ENCODE measurements at places on chromosomes 7 and 10.

GRCh38 chr10:23886355-23886754 is 322.6 kb upstream of the KIAA1217 start:
- no peak for DNase-seq

DNA sequence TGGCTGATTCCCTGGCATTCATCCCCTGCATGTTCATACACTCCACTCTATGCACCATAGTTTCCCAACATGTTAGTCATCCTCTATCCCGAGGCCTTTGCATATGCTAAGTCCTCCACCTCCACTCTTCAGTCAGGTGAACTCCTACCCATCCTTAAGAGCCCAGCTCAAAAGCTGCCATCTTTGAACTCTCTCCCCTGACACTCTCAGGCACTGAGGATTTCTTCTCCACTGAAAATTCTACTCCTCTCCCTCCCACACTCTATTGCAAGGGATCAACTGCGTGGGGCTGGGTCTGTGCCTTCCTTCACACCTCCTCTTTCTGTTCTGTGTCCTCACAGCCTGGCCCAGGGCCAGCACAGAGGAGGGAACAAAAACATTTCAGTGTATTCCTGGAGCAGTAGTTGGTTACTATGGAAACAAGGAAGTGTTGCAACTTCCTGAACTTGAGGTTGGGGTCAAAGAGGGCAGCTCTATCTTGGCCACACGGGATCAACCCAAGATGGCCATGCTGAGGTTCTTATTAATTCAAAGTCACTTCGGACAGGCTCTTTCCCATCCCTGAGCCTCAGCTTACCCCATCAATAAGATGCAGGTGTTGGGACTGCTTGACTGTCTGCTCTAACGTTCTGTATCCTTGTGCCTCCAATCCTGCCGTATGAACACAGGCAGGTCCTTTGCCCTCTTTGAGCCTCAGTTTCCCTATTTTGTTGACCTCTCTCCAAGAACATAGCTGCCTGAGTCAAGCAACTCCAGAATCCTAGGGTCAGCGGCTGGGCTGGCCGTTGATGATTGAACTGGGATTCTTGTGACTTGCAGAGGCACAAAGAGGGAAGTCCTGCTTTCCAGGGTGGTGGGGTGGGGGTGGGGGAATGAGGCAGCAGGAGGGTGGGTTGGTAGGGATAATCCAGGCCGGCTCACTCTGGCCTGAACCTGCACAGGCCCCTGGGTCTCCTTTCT is 15.5 kb downstream of the ZMIZ1 start:
- peak; percentile 92 for DNase-seq

GRCh38 chr7:71021131-71021530 is 110.8 kb upstream of the GALNT17 start:
- DNase-seq = no peak

DNA sequence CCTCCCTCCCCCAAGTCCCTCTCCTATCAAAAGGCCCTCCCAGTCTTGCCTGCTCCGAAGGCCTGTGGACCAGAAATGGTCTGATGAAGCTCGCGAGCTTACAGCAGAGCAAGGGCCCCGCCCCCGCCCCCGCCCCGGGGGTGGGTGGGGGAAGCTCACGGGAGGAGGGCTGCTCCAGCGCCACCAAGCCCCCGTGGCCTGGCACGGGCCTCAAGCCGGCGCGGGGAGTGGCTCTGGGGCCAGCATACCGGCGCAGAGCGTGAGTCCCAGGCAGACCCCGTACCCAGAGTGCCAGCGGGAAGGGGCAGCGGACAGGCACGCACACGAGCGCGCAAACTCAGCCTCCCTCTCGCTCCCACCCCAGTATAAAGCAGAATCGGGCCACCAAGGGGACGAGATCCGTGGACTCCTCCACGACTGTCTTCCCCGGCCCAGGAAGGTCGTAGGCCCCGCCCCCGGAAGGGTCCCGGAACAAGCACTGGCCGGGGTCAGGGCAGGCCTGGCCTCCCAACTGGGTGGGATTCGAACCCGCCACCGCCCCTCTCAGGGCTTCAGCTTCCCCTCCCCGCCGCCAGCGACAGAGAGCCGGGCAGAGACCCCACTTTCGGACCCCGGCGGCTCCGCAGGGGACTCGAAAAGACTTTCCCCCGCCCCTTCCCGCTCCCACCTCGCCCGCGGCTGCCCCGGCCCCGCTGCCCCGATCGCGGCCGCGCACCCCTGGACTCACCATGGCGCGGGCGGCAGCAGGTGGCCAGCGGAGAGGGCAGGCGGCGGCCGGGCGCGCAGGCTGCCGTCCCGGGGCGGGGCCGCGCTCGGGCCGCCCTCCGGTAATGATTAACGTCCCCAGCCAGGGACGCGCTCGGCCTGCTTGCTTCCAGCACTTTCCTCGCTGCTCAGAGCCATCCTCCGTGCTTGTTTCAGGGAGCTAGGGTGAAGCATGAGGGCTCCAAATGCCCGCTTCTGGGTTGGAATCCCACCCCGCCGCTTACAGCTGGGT is at the start of gene PCBD1:
TSS of gene PCBD1 (minus strand) at position 762 of the 997 bp plus-strand sequence. CDS start at position 730, 32 bp downstream.
- DNase-seq = peak; percentile 77

- DNase-seq = no peak
These were observed 120.2 kb downstream of the CACNB2 start for GRCh38 chr10:18260310-18260922.

GRCh38 chr7:69625238-69625637 is 27.0 kb downstream of the AUTS2 start:
- no peak for DNase-seq

GRCh38 chr10:4557469-4557868 is 268.5 kb upstream of the AKR1E2 start:
- no peak for DNase-seq

- no peak for DNase-seq
These were observed 171.8 kb upstream of the POM121L12 start for GRCh38 chr7:52863652-52864051.

DNA sequence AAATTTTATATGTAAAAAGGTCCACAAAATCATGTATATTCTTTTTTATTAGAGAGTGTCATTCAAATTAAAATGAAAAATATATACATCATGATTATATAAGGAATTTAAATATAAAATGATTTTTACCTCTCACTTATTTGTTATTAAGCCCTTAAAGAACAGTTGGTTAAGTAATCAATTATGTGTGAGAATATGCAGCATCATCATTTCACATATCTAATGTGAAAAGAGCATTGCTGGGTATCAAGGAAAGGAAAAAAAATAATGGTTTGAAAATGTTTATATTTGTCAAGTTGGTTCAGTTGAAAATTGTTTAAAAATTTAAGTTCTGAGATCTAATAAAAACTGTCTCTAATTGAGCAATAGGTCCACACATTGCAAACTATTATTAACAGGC is 363.6 kb upstream of the GRM3 start:
- no peak for DNase-seq

- no peak for DNase-seq
These were observed 42.9 kb upstream of the GTF2IRD1 start for GRCh38 chr7:74410772-74411171.

- no peak for DNase-seq
These were observed 43.7 kb downstream of the ELFN1 start for GRCh38 chr7:1713502-1714484.

DNA sequence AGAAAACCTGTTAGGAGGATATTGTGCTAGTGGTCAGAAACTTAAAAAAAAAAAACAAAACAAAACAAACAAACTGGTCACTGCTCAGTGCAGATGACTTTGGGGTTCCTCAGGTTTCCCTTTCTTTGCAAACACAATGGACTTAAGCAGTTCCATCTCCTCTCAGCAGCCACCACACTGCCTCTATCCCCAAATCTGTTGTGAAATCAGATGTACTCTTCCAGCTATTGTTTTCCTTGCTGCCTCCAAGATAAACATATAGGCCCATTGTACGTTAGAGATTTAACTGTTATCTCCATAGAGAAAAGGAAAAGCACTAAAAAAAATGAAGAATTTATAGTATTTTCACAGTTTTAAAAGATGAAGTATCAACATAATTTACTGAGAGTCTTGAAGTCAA is 147.1 kb downstream of the MPP7 start:
- DNase-seq = no peak

DNA sequence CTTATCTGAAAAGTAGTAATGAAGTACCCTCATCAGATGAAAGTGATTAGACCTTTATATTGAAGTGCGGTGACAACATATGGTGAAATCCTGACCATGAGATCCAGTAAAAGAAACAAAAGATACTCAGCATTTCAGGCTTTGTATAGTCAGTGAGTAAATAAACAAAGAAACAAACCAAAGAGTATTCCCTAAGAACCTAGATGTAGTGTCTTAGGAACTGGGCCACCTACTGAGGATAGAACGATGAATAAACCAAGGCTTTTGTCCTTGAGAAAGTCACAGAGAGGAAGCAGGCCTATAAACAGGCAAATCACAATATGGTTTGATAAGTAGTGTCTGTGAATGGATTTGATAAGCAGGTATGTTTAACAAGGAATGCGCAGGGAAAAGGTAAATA is 46.2 kb downstream of the ZNF277 start:
- no peak for DNase-seq

GRCh38 chr10:17007418-17007770 is 122.2 kb downstream of the CUBN start:
- DNase-seq = no peak

DNA sequence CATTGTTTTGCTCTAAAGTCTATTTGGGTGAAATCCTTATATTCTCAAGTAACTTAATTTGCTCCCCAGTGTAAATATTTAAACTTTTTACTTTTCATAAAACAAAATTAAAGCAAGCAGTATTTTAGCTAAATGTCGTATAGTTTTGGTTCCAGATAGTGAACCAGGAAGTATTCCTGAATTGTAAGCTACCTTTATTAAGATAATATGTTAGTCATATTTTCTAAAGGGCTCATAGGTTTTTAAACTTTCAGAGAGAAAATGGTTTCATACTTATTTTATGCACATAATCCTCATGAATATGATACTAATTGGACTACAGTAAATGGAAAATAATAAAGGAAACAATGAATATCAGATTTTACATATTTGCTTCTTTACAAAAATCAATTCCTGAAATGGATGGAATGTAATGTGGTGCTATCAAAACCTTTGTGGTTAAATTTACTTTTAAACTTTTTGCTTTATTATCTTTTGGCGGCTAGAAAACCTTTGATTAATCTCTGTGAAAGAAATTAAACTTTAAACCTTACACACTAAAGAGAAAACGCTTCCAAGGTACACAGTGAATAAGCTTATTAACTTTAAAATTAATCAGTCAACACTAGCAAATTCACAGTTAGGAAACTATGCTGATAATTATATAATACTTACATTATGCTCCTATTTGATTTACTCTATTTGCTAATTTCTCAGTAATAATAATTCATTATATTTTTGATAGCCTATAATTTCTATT is 76.6 kb upstream of the RHOBTB1 start:
- DNase-seq = no peak

- DNase-seq = no peak
These were observed 340.3 kb downstream of the CXCL12 start for GRCh38 chr10:44044549-44044948.

DNA sequence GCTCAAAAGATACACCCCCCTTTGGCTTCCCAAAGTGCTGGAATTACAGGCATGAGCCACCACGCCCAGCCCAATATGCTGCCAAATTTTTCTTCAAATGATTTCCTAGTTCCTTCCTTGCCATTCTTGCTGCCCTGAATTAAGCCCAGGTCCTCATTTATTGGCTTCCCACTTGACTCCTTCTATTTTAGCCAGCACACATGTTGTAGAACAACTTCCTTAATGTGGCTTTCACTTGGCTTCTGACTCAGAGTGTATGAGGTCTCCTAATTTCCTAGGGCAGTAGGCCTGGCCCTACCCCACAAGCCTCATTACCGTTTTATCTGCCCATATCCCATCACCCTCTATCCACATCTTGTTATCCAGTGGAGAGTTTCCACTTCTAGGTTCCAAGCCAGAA is 21.8 kb upstream of the HIPK2 start:
- DNase-seq = no peak

DNA sequence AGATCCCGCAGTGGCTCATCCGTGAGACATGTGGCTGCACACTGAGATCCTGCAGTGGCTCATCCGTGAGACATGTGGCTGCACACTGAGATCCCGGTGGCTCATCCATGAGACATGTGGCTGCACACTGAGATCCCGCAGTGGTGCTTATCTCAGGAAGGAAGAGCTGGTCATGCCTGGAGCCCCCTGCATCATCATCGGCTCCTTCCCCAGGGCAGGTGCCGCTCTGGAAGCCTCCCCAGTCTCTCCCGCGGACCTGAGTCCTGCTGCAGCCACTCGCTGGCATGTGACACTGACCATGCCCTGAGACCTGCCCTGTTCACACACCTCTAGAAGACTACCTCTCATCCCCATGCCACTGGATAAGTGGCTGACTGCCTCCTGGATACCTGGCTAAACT is 181.3 kb downstream of the PTPRN2 start:
- DNase-seq = no peak

GRCh38 chr10:11181978-11182377 is 164.3 kb downstream of the CELF2 start:
- no peak for DNase-seq

DNA sequence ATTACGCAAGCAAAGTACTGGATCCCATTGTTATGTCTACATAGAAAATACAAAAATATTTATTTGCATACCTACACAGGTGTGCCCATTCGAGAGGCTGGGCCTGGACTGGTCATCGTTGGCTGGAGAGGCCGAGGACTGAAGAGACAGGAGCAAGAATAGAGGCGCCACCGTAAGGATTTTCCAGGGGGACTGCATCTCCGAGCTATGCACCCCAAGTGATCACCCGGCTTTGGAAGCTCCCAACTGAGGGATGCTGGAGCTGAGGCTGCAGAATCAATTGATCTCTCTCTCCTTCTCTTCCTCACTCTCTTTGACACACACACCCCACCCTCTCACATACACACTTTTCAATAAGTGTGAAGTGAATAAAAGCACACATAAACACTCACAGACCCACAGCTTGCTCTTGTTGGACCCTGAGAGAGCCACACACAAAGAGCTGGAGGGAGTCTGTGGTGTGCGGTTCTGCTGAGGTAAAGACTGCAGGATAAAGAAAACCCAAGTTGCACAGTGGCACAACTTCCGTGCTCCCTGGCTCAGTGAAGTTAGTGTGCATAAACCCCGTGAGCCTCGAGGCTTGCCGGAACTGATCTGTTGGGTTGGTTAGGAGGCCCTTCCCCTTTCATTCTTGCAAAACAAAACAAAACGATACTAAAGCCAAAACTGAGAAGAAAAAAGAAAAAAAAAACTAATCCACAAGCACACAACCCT is at the start of gene AOAH:
TSS of gene AOAH (minus strand) at position 544 of the 714 bp plus-strand sequence. CDS start at position 198, 346 bp downstream.
- DNase-seq = no peak

- peak; percentile 44 for DNase-seq
These were observed 496.3 kb upstream of the KLF6 start for GRCh38 chr10:4281190-4281825.

- no peak for DNase-seq
These were observed 33.5 kb downstream of the RELN start for GRCh38 chr7:103955985-103956384.

DNA sequence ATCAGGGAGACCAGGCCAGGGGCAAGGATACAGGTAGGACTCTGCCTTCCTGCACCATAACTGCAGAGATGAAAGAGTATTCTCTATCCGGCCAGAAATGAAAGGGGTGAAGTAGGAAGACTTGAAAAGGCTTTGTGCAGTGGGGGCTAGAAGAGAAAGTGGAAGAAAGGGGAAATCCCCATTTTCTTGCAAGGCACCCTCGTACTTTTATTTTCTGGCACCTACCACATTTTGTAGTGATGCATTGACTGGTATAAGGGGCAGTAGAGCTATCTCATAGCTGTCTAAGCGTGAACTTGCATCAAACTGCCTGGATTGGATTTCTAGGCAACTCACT is 752 bp upstream of the CAMK2G start:
- DNase-seq = no peak

All from iris pigment epithelial cell (primary cell).